ENCODE measurements at places on chromosomes 5 and 9.

DNA sequence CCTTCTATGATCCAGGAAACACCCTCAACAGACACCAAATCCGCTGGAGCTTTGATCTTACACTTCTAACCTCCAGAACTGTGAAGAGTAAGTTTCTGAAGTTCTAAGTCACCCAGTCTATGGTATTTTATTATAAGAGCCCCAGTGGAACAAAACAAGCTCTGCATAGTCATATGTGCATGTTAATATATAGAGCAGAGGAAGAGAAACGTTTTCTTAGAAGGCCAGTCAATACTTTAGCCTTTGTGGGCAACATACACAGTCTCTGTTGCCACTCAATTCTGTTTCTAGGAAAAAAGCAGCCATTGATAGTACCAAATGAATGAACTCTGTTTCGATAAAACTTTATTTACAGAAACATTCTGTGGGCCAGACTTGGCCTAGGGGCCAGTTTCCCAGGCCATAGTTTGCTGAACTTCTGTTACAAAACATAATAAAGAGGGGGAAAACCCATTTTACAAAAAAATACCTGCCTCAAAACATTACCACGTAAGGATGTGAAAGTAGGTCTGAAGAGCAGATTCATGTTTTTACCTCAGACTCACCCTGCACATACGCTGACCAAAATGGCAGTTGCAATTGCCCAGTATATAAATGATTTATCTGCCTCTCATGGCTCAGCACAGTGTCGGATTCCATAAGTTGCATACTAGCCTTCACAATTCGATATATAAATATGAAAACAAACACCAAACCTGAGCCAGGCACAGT is 350.5 kb downstream of the SLIT3 start:
- no peak for DNase-seq

GRCh38 chr5:158751961-158752655 is 347.6 kb downstream of the EBF1 start:
- no peak for DNase-seq

- no peak for DNase-seq
Measured at GRCh38 chr9:134167530-134167931, 3.2 kb upstream of the RNU6ATAC start.

GRCh38 chr9:96203867-96204501 is 98.0 kb downstream of the HSD17B3 start:
- no peak for DNase-seq

DNA sequence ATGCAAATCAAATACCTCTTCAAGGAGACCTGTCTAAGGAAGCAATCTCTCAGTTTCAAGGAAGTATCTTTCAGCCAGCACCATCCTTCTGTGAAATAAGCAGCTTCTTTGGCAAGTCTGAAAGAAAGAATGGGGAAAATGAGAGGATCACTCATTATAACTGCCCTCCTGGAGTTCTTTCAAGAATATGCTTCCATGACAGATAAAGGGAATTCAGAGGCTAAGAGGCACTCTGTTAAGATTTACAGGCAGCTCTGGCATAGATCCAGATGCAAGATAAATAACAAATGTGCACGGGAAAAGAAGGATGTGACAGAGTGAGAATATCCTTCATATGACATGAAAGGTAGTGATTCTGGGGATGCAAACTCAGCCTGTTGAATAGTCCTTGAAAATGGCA is 348.2 kb upstream of the CCNG1 start:
- DNase-seq = no peak

DNA sequence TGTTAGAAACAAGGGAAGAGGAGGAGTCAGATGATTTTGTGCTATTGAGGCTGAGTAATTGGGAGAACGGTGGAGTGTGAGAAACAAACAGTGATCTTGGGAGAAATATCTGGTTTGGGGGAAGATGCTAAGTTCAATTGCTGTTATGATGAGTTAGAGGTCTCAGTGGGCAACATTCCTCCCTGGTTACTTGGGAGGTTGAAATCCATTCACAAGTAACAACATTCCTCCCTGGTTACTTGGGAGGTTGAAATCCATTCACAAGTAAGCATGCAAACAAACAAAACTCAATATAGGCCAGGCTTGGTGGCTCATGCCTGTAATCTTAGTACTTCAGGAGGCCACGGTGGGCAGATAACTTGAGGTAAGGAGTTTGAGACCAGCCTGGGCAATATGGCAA is 38.7 kb downstream of the AGXT2 start:
- DNase-seq = no peak

DNA sequence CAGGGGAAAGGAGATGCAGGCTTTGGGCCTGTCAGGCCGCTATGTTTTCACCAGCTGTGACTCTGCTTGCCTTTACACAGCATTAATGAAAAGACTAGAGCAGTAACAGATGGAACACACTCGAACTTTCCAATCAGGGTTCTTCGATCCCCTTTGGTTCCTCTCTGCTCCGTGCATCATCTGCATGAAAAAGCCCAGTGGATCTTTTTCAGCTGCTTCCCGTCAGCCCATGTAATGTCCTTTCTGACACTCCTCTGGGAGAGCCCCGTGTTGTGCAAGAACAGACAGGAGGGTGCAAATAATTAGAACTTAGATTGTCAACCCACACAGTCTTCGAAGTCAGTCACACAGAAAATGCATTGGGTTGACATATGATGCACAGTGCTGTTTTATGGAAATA is 448.9 kb upstream of the ZNF462 start:
- no peak for DNase-seq

GRCh38 chr5:154501566-154501965 is 23.5 kb upstream of the HAND1 start:
- no peak for DNase-seq

GRCh38 chr9:37220971-37221370 is 100.6 kb downstream of the ZCCHC7 start:
- DNase-seq = no peak

DNA sequence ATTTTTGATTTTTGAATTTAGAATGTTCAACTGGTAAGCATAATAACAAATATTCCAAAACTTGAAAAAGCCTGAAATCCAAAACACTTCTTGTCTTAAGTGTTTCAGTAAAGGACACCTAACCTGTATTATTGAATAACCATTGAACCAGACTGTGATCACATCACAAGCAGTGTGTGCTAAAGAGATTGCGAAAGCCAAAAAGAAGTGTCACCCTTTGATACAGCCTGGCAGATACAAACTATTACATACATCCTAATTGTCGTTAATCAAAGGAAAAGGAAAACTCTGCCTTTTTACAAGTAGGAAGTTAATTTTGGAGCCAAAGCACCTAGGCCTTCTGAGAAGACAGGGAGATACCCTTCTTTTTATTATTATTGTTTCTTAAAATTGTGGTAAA is 8.4 kb upstream of the FAM120AOS start:
- DNase-seq = no peak

DNA sequence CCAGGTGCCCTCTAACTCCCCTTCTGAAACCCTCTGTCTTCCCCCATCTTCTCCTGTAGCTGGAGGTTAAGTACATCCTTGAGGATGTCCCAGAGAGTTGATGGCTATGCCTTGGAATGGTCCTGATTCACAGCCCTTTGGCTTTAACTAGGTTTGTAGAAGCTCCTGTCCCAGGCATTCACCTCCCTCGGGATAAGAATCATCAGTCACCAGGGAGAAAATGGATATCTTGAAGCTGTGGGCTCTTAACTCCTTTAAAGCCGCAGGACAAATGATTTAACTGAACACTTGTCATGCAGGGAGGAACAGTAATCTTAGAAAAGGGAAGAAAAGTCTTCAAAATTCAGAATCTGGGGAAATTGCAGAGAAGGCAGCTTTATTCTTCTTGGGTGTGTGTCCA is 139.9 kb downstream of the PSAT1 start:
- no peak for DNase-seq

- no peak for DNase-seq
Measured at GRCh38 chr5:154206311-154206710, 15.8 kb downstream of the GALNT10 start.

DNA sequence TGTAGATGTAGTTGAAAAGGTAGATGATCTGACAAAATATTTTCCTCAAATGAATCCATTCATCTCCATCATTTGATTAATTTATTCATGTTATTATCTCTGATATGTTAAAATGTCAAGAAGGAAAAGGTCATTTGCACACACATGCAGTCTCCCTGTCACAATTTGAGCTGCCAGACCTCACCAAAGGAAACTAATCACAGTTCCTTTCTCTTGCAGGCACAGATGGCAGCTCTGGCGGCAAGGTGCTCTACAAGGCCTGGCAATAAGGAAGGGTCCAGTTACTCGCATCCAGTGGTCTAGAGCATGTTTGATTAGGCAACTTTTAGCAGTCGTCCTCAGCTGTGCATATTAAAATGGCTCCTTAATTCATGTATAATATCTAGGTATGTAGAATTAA is 120.1 kb downstream of the FEM1C start:
- DNase-seq = no peak

DNA sequence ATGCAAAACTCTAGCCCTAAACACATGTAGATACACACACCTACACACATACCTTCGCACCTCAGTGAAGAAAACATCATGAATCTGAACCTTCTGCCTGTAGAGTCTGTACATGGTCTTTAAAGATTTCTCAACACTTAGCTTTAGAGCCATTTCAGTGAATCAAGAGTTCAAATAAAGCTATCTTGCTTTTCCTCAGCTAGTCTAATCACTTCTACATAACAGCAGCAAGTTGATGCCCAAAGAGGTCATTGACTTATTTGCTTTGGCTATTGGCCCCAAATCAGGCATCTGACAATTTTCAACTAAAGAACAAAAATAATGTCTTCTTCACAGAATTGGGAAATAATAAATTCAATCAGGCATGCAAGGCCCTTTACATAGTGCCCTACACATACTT is 127.9 kb upstream of the SGCD start:
- no peak for DNase-seq

DNA sequence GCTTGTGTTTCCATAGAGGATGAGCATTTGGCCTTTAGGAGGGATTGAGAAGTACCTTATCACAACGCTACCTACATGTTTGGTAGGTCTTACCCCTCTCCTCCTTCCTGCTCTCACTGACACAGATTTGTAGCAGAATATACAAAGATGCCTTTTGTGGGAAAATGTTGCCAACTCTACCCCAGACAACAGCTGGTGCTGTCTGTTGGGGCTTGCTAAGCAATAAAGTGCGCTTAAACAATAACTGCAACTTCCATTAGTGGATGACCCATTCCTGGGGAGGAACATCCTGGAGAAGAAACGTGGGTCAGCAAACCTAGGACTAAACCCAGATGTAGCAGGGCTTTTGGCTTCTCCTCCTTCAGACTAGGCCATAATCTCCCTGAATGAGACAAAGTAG is 174.3 kb downstream of the EFNA5 start:
- no peak for DNase-seq

- no peak for DNase-seq
Measured at GRCh38 chr5:157459715-157460599, at the start of gene NIPAL4. Gene NIPAL4 (plus strand): TSS chr5:157460213. CDS start chr5:157460321, 108 bp downstream.

- DNase-seq = no peak
Measured at GRCh38 chr9:132697230-132697629, 27.0 kb downstream of the GTF3C4 start.

- DNase-seq = no peak
Measured at GRCh38 chr5:99445805-99446204, 517.0 kb upstream of the CHD1 start.

DNA sequence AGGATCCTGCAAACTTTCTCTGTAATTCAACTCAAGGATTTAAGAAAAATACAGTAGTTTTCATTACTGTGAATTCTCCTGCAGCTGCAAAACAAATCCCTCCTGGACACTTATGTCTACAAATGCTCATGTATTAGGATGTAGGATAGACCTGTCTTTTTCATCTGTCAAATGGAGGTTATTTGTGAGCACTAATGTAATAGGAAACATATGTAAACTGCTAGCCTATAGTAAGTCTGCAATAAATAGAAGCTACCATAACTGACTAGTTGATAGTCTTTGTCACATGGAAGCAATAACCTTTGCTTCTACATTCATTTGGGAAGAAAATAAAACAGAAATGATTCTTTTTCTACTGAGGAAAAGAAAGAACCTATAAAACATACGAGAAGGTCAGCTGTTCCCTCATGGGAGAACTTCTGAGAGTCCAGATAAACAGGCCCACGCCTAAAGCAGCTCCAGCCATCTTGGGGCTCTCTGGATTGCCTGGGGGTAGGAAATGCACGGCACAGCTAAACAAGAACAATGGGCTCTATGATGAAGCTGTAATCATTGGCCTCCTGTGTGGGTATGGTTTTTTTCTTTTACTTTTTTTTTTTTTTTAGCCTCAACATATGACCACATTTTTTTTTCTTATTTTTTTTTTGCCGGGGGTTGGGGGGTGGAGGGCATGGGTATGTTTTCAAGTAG is 6.2 kb downstream of the KCNV2 start:
- DNase-seq = no peak

GRCh38 chr5:170408226-170408625 is 19.1 kb upstream of the KCNMB1 start:
- peak; percentile 38 for DNase-seq

GRCh38 chr5:93746406-93747056 is 5.1 kb upstream of the POU5F2 start:
- no peak for DNase-seq

- DNase-seq = no peak
Measured at GRCh38 chr9:136826703-136827582, 15.3 kb upstream of the AJM1 start.

DNA sequence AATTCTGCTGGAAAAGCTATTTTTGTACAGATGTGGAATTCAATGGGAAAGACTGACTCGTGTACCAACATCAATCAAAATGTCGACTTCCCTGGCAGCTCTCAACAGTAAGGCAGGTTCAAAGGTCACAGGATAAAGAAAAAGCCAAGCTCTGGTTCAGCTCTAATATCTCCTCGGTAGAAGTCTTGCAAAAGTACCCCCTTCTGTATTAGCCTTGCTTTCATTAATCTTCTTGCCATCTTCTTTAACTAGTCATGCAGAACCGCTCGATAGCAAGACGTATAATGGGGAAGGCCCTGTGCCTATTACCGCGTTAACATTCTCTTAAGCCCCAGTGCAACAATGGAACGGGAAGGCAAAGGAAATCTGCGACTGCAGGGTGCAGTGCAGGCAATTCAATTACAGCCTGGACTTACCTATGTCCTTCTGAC is 201.2 kb downstream of the GAPVD1 start:
- DNase-seq = no peak

- DNase-seq = no peak
Measured at GRCh38 chr5:59624898-59625297, 268.6 kb downstream of the PDE4D start.

DNA sequence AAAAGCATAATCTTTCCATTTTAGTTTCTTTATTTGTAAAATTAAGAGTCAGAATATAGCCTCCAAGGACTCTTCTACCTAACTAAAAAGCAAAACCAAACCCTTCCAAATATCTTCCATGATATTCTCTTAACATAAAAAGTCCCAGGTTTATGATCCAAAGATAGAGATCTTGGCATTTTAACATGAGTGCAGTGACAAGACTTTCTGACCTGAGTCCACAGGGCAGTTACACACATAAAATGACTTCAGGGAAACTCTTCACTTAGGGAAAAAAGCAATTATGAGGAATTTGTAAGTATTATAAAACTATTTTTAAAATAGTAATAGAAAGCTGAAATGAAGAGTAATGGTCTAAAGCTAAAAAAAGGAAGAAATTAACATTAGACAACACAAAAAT is 772.6 kb upstream of the DMAC1 start:
- DNase-seq = no peak

- DNase-seq = no peak
Measured at GRCh38 chr5:79357398-79357797, 121.5 kb downstream of the JMY start.

Measured in COR-L47 (cell line).